T-helper 1 cell (primary cell): ENCODE measurements at places on chromosomes 2 and 18.

DNA sequence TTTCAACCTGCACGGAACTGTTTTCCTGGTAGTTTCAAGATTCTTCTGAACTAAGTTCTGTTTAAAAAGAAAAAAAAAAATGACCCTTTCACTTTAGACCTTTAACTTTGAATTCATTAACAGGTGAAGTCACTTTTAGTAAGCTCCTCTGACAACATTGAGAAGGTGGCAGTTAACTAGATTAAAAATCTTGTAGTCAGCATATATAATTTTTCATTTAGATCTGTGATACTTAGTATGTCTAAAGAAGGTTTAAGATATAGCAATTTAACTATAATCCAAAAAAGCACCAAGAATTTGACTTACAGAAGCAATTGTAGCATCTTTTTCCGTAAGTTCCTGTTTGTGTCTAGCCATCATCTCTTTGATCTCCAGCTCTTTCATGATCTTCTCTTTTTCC lies 45.4 kb downstream of the SLC66A3 start:
- DNase-seq = no peak

GRCh38 chr2:37558623-37559022 lies 112.8 kb downstream of the CDC42EP3 start:
- no peak for DNase-seq

GRCh38 chr2:231286964-231287363 lies 88.5 kb downstream of the ARMC9 start:
- DNase-seq = no peak

- no peak for DNase-seq
Measured at GRCh38 chr18:24051031-24051947, 36.7 kb downstream of the TTC39C start.

- no peak for DNase-seq
Measured at GRCh38 chr2:81395746-81396145, 1091.2 kb upstream of the LRRTM1 start.

DNA sequence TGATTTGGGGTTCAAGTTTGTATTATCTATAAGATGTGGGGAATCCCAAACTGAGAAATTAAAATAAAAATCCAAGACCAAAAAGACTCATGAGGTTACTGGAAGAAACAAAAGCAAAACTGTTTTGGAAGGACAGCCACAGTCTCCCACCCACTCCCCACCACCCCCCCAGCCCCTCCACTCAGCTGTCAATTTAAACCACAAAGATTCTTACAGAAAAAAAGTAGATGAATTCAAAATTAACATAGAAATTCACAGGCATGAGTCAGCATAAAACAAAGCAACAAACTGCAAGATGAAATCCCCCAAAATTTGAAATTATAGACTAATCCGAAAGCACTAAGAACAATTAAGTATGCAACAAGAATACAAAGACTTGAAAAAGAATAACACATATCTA lies 12.1 kb downstream of the MAP4K3 start:
- DNase-seq = no peak

DNA sequence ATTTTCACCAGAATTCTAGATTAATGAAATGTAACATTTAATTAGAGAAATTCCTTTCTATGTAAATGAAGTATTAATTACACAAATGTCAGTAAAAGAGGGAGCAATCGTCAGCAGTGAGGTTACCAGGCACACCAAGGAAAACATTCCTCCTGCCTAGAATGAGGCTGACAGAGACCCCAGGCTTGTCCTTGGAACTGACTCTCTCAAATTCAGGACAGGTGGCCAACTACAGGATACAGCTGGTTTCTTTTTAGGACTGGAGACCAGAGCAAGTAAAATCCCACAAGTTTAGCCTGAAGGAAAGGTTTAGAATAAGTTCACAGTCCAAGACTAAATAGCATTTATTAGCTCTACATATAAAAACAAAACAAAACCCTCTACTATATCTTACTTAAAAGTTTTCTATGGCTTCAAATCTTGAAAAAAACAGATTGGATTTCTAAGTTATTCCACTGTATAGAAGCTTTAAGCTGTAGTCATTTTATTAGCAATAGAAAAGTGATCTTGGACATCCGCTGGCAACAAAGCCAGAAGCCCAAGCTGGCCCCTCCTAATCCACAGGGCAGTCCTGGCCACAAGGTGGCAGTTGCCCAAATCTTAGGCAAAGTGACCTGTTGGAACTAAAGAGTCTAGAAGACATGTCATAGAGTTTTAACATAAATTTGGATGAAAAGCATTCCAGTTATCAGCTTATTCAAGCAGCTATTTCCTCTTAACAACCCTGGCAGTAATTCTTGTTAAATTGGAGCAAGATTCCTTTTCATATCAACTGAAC lies 81.0 kb downstream of the SP3 start:
- DNase-seq = no peak

GRCh38 chr2:26235089-26235488 lies 9.3 kb downstream of the HADHA start:
- DNase-seq = no peak

DNA sequence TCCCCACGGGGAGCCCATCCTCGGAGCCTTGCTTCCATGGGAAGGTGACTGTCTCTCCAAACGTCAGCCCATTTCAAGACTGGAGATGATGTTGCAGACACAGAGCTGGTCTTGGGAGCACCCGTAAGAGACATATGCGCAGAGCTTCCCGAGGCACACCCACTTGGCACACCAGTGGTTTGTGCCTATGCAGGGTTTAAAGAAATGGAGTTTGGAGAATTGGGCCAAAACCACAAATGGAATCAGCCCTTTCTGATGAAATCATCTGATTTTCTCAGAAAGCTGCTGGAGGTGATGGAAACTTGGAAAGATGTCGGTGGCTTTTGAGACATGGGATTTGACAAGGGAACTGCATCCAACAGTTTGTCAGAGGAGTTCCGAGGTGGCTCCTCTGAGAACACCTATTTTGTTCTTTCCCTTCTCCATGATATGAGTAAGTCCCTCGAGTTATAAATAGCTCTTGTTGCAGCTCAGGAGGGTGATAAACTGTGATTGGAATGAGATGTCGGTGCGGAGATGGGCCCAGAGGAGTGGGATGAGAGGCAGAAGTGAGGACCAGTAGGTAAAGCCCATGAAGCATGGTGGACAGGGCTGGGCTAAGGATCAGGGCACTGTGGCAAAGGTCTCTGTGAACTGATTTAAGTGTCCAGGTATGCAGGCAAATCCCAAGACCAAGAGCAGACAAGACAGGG lies 225.7 kb downstream of the ACKR3 start:
- no peak for DNase-seq

DNA sequence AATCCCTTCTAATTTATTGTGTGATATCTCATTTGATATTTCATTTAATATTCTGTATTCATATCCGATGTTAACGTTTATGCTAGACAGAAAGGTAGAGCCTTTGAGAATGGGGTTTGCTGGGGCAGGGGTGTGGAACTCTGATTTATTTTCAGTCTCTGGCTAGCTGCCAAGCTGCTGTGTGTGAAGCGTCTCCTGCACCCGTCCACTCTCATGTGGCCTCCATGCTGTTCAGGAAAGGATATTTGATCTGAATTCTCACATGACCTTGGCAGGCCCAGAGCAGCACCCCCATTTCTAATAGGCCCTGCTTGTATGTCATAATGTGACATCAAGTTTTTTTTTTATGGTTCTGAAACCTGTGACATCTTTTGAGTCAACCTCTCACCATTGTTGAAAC lies 1.6 kb downstream of the IL1R1 start:
- DNase-seq = no peak

DNA sequence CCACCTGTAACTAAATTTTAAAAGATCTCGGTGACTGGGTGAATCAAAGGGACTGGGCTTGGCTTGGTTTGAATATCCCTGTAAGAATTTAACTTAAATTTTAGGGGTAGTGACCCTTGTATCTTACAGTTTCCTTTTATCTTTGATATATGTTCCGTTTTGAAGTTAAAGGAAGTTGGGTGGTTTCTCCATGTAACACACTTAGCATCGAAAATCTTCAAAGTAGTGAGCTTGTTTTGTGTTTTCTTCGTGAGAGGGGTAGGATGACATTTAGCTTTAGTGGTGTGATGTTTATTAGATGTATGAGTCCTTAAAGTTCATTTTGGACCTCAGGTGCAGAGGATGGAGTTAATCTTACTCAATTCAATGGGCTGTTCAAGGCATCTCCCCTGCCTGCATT lies 1.6 kb downstream of the WDR7 start:
- DNase-seq = peak; percentile 8

DNA sequence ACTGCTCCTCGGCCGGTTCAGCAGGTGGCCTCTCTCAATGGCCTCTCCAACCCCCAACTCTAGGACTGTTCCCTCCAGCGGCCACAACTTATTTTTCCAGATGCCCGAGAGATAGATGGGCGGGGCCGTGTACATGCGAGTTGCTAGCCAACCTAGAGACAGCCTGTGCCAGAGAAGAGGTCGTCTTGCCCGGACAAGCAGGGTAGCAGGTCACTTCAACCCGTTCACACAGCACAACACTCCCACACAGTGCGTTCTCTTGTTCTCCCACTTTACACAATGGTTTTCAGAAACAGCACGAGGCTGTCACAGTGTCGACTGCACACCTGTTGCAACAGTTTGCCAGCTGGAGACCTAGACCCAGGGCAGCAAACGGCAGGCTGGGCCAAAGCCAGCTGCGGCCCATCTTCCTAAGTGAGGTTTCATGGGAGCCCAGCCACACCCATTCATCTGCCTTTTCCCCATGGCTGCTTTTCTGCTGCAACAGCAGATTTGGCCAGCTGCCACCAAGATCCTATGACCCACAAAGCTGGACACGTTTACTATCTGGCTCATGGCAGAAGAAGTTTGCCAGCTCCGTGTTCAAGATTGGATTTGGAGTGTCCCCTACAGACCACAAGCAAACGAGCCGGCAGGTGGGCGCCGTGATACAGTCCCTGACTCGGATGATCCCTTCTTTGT lies 7.3 kb upstream of the PRLH start:
- DNase-seq = no peak

- no peak for DNase-seq
Measured at GRCh38 chr2:32355976-32356680, 695 bp upstream of the BIRC6 start.

GRCh38 chr2:158828378-158829164 lies 33.5 kb downstream of the DAPL1 start:
- DNase-seq = no peak

DNA sequence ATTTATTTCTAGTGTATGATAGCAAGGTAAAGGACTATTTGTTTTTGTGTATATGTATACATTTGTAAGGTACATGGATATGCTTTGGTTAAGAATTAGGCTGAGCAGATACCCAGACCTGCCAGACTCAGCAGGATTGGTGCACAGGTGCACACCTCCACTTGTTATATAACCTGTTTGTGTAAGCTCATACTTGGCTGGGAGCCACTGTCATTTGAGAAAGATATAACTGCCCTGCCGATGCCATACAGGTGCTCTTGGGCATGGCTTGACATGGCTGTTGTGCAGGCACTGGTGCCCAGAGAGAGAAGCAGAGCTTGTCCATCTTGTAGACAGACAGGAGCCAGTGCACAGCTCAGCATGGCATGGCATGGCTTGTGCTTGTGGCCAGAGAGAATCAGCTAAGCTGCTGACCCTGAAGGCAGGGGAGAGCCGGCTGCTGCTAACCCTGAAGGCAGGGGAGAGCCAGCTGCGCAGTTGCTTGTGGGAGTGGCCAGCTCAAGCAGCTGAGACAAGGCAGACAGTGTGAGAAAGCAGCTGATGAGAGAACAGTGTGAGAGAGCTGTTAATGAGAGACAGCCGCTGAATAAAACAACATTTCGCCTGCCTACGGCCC lies 136.5 kb downstream of the RNF144A start:
- DNase-seq = no peak

- DNase-seq = no peak
Measured at GRCh38 chr2:29607038-29607420, 314.4 kb downstream of the ALK start.

- DNase-seq = no peak
Measured at GRCh38 chr2:219957820-219958219, 330.4 kb downstream of the SLC4A3 start.

DNA sequence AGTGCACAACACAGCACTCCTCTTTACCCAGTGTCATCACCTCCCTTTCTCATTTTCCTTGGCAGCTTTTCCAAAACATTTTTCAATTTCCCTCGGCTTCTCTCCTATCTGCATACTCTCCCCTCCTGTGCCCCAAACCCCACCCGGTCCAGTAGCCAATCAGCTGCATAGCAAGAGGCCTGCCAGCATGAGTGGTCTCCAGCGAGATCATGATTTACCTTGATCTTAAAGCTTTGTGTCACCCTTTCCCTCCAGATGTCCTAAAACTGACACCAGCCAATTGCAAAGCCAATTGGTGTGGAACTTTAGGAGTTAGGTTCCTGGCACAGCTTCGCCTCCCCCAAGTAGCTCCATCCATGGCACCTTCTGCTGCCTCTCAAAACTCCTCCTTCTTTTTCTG lies 45.2 kb upstream of the SH3RF3 start:
- DNase-seq = no peak

DNA sequence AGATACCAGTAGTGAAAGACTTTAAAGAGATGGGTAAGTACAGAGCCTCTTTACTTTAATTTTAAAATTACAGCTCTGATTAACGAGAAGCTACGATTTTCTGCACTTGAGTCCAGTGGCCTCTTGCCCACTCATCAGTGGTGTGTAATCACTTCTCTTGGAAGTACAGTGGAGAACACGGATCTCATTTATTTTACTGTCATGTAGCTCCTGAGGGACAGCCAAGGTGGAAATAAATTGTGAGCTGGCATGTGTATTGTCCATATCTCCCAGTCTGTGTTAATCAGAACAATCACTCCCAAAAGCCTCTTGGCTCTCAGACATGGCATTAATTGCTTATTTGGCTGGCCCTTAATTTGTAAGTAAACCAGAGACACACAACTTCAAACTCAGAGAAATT lies 69.4 kb downstream of the LOXHD1 start:
- DNase-seq = no peak

DNA sequence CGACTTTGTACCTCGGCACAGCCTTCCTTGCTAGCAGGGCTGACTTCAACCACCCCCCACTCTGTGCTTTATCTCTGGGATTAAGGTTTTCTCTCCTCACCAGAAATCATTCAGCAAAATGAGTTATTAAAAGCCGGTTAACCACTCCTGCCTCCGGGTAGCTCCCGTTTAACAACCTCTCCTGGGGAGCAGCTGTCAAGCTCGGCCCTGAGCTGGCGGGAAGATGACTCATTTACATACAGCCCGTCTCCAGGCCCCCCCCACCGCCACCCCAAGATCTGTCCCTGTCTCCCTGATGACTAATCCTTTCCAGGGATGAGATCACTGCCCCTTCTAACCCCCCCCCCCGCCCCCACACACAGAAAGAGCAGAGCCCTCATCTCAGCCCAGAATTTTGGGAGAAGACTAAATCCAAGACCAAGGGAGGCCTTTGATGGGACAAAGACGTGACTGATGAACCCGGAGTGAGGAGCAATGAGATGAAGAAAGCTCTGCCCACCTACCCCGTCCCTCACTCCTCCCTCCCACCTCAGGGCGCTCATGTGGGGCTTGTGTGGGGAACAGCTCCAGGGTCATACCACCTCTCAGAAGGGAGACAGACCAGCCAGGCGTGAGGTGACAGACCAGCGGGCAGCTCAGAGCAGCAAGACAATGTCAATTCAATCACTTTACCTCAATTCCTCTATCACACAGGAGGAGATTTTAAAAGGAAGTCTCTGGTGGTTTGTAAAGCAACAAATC lies 131.4 kb downstream of the MSH2 start:
- no peak for DNase-seq
